ENCODE measurements at places on chromosomes 12 and 14. TPM values are rescaled to one million over a fixed set of nuclear protein-coding genes. Genes with fewer than 3 reads are reported as not detected.

HOXC9 gene
- polyA plus RNA-seq = not detected

KRT3 gene
- polyA plus RNA-seq = not detected

KRT75 gene
- polyA plus RNA-seq = not detected

RTN1 gene
- polyA plus RNA-seq = not detected

MUCL1 gene
- polyA plus RNA-seq = not detected

All from CD4-positive, alpha-beta memory T cell (primary cell).